ENCODE measurements at places on chromosomes 5 and 9. TPM values are rescaled to one million over a fixed set of nuclear protein-coding genes. Genes with fewer than 3 reads are reported as not detected.
A peak's percentile ranks its signal among the peaks of the same experiment; 100 is the strongest.

DNA sequence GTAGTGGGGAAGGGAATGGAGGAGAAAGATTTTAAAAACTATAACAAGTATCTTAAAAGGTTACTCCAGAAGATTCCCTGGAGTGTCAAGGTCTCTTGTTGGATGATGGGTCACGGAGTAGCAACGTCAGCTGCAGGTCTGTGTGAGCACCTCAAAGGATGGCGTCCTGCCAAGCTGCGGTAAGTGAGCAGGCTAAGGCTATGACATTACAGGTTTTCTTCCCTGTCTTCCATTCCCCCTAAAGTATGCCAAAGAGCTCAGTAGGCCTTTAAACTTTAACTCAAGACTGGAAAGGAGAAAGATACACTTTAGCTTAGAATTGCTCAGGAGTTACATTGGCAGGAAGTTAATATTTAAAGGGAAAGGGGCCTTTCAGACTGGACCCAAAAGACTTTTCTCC, 17.5 kb downstream of the SPOCK1 start:
- no peaks in the 10 kb centered on the region for H3K4me1 ChIP-seq
- H3K27ac ChIP-seq, result no peak overlapping the region
- H3K4me3 ChIP-seq, result no peak overlapping the region
- no peaks in the 10 kb centered on the region for H3K27me3 ChIP-seq
- DNase-seq, result no peak
- H3K36me3 ChIP-seq, result no peaks in the 10 kb centered on the region

The CDKN2B-AS1 gene
- not detected for total RNA-seq

The NR2F1-AS1 gene
- total RNA-seq, result 3.0 TPM

The MELK gene
- 67.8 TPM for total RNA-seq

DNA sequence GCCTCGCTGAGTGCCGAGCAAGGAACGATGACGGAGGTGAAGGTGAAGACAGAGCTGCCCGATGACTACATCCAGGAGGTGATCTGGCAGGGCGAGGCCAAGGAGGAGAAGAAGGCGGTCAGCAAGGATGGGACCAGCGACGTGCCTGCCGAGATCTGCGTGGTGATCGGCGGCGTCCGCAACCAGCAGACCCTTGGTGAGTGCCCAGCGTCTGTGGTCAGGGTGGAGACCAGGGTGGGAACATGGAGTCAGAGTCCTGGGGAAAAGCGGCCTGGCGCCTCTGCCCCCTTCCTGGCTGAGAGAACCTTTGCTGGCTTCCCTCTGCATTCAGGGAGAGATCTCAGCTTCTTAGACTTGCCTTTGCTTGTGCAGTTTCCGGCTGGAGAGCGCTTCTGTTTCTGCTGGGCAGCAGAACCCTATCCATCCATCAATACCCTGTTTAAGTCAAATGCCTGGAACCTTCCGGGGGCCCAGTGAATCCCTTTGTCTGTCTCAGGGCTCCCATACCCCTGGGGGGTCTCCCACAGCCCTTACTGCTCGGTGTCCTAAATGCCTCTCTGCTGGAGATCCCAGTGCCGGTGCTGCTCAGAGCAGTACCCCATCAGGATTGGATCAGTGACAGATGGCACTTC, 89.6 kb downstream of the AMBP start:
- H3K27ac ChIP-seq, result no peak overlapping the region
- H3K27me3 ChIP-seq, result no peaks in the 10 kb centered on the region
- no peak for DNase-seq

The BAAT gene
- 0.58 TPM for total RNA-seq

GRCh38 chr9:127163409-127163808, 41.0 kb upstream of the ANGPTL2 start:
- no peaks in the 10 kb centered on the region for H3K27me3 ChIP-seq
- H3K4me3 ChIP-seq, result no peak overlapping the region
- peaks cover 19% of the 10 kb centered on the region for H3K4me1 ChIP-seq
- no peaks in the 10 kb centered on the region for H3K36me3 ChIP-seq
- H3K27ac ChIP-seq, result no peak overlapping the region
- DNase-seq, result no peak

The PLAA gene
- total RNA-seq, result 78.3 TPM

DNA sequence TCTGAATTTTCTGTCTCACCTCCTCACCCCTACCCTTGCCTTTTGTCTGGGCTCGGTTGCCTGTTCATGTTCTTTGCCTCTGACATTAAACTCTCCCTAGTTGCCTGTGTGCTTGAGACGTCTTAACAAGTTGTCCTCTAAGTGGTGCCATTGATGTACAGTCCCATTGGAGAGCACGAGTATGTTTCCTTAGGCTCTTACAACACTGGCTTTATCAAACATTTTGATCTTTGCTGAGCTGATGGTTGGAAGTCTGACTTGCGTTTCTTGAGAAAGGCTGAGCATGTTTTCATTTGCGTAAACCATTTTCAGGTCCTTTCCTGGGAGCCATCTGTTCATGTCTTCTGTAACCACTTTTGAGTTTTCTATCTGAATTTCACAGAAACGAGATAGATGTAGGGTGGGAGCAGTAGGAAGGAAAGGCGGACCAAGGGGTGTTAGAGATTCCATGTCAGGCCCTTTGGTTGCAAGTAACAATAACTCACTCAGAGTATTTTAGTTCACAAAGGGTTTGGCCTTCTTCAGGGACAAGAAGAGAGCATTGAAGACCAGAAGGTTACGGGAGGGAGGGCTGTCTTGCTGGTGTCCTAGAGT, 35.4 kb downstream of the OTULIN start:
- no peak for DNase-seq
- no peak overlapping the region for H3K4me3 ChIP-seq
- H3K36me3 ChIP-seq, result peaks cover 12% of the 10 kb centered on the region
- no peaks in the 10 kb centered on the region for H3K27me3 ChIP-seq
- peaks cover 15% of the 10 kb centered on the region for H3K4me1 ChIP-seq

GRCh38 chr9:109967651-109968642, 187.9 kb downstream of the PALM2AKAP2 start:
- no peaks in the 10 kb centered on the region for H3K4me1 ChIP-seq
- no peak overlapping the region for H3K4me3 ChIP-seq
- H3K27ac ChIP-seq, result no peak overlapping the region
- no peaks in the 10 kb centered on the region for H3K27me3 ChIP-seq
- no peaks in the 10 kb centered on the region for H3K36me3 ChIP-seq
- DNase-seq, result no peak

The OR2V1 gene
- not detected for total RNA-seq

GRCh38 chr5:95718203-95718602, 12.9 kb upstream of the RHOBTB3 start:
- no peaks in the 10 kb centered on the region for H3K4me1 ChIP-seq
- DNase-seq, result no peak
- no peaks in the 10 kb centered on the region for H3K27me3 ChIP-seq
- H3K4me3 ChIP-seq, result no peak overlapping the region
- H3K36me3 ChIP-seq, result no peaks in the 10 kb centered on the region

GRCh38 chr9:136673975-136674785, 11.5 kb downstream of the EGFL7 start:
- H3K27ac ChIP-seq, result no peak overlapping the region
- DNase-seq, result no peak
- no peaks in the 10 kb centered on the region for H3K4me1 ChIP-seq
- no peaks in the 10 kb centered on the region for H3K36me3 ChIP-seq
- no peak overlapping the region for H3K4me3 ChIP-seq

The LAMC3 gene
- 19.2 TPM for total RNA-seq

GRCh38 chr5:125409861-125410536, 663.6 kb upstream of the ZNF608 start:
- H3K27me3 ChIP-seq, result no peaks in the 10 kb centered on the region
- no peak overlapping the region for H3K4me3 ChIP-seq
- H3K4me1 ChIP-seq, result peaks cover 56% of the 10 kb centered on the region

DNA sequence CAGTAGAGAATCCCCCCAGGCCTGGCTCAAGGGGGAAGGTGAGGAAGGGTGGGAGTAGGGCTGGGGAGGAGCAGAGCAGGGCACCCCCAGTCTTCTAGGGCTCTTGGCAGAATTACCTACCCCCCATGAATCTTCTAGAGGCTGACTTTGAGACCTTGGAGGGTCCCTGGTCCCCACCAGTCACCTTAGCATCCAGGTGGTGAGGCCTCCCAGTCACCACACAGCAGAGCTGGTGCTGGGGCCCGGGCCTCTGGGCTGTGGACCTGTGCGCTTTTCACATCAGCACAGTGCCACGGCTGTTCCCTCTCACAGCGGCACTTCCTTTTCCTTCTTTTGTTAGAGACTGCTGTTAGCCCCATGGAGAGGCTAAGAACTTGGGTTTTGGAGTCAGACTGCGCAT, 148.6 kb upstream of the PITX1 start:
- DNase-seq, result no peak
- H3K4me1 ChIP-seq, result no peaks in the 10 kb centered on the region
- no peak overlapping the region for H3K27ac ChIP-seq
- H3K27me3 ChIP-seq, result no peaks in the 10 kb centered on the region
- H3K4me3 ChIP-seq, result no peak overlapping the region

DNA sequence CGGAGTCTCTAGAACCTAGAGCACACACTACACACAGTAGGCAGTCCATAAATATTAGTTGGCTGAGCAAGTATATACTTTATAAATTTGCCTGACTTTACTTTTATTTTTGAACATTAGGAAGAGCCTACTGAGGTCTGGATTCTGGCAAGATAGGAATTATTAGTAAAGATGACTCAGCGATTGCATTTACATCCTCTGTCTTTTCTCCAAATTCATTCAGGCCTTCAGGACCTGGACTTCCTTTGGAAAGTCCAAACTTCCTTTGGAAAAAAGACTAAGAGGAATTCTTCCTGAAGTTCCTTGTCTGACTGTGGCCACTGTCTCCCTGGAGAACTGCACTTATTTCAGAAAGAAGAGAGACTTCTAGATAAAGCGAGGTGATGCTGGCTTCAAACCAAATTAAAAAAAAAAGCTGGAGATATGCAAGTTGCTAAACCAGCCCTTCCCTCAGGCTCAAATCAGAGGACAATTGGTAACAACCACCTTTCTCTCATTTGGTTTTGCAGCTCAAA, 251.3 kb downstream of the GAS1 start:
- H3K36me3 ChIP-seq, result no peaks in the 10 kb centered on the region
- no peaks in the 10 kb centered on the region for H3K27me3 ChIP-seq
- H3K4me3 ChIP-seq, result no peak overlapping the region
- DNase-seq, result no peak
- no peak overlapping the region for H3K27ac ChIP-seq

The PAM gene
- total RNA-seq, result 65.8 TPM

The GCNT1 gene
- 11.4 TPM for total RNA-seq

The AQP3 gene
- total RNA-seq, result 3.8 TPM

GRCh38 chr5:146652547-146652946, 136.6 kb upstream of the GPR151 start:
- no peaks in the 10 kb centered on the region for H3K27me3 ChIP-seq
- no peak for DNase-seq
- H3K4me1 ChIP-seq, result no peaks in the 10 kb centered on the region
- no peak overlapping the region for H3K4me3 ChIP-seq
- H3K36me3 ChIP-seq, result no peaks in the 10 kb centered on the region

- H3K27me3 ChIP-seq, result no peaks in the 10 kb centered on the region
- no peak for DNase-seq
- no peak overlapping the region for H3K4me3 ChIP-seq
- H3K4me1 ChIP-seq, result no peaks in the 10 kb centered on the region
These were observed 108.6 kb upstream of the EGFLAM start for GRCh38 chr5:38149815-38150195.

DNA sequence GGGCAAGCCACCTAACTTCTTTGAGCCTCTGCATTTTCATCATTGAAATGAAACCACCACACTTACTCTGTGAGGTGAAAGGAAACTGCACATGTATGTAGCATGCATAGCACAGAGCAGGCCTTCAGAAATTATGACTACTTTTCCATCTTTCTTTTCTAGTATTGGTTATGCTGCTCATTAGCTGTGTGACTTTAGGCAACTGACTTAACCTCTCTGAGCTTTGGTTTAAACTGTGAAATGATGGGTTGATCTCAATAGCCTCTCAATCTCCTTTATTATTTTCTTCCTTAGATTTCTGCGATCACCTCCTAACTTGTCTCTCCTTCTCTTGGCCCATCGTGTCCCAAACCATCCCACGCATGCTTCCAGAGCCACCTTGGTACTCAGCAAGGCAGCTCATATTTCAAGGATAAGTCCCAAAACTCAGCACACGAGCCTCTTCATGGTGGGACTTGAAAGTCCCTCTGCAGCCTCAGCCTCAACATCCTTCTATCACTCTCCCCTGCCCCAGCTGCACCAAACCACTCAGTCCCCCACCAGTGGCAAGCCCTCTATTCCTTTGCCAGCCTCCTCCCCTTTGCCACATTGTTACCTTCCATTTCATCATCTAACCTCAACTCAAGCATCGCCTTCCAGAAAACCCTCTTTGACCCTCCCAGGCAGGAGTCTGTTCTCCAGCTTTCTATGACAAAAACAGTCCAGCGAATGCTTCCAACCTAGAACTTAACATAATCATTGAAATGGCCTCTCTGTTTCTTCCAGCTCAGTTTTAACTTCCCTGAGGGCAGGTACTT, 60.3 kb upstream of the DNAH5 start:
- no peak overlapping the region for H3K4me3 ChIP-seq
- H3K27me3 ChIP-seq, result no peaks in the 10 kb centered on the region
- peaks cover 14% of the 10 kb centered on the region for H3K4me1 ChIP-seq
- H3K36me3 ChIP-seq, result no peaks in the 10 kb centered on the region
- 0 out of 2 replicates have a peak overlapping the region, but pooled peaks have one; percentile 14 for H3K27ac ChIP-seq

The OMD gene
- not detected for total RNA-seq

The APBA1 gene
- 0.58 TPM for total RNA-seq

The ADRA1B gene
- not detected for total RNA-seq

The AFAP1L1 gene
- 4.7 TPM for total RNA-seq

DNA sequence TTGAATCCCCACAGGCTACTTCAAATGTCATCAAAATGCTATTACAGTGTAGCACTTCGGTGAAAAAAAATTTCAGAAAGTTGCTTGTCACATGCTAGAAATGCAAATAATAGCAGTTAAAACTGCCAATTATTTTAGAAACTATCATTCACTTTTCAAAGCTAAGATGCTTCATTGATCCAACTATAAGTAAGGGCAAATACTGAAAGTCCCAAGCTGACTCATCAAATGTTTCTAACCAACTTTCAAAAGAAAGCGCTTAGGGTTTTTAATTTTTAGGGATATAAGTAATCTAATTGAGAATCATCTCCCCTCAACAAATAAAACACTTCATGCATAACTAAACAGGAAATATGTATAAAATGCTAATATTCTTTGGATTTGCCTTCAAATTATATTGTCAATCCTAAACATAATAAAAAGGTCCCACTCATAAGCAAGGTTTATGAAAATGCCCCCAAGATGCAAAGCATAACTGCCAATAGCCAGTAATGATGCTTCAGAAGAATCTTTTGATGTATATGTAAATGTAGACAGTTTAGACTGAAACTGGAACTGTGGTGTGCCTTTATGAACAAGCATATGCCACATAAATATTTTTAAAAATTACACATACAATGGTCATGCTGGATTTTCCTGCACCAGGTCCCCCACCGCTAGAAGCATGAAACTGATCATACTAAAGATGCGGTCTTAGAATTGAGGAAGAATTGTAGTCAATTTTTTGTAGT, 12.2 kb downstream of the ACTL7A start:
- peaks cover 33% of the 10 kb centered on the region for H3K36me3 ChIP-seq
- no peak overlapping the region for H3K27ac ChIP-seq
- no peaks in the 10 kb centered on the region for H3K4me1 ChIP-seq
- H3K27me3 ChIP-seq, result no peaks in the 10 kb centered on the region
- DNase-seq, result no peak

The PCDHGB3 gene
- total RNA-seq, result 4.8 TPM

DNA sequence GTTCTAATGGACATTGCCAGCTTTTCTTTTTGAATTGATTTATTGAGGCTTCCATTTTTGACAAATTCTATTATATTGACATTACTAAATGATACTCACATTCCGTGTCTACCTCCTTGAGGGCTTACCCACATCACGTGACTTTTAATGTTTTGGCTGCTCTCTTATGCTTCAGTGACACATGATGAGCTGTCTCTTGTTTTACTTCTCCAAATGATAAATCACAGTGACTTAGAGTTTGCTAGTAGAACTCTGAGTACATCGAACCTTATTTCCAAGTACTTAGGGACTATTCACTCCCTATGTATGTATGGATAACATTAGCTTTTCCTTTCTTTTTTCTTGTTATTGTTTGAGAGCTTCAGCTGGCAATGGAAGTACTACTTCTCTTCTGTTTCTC, 169.8 kb upstream of the KCNN2 start:
- no peak overlapping the region for H3K27ac ChIP-seq
- no peak for DNase-seq
- no peaks in the 10 kb centered on the region for H3K36me3 ChIP-seq

The STPG3 gene
- total RNA-seq, result not detected

Measured in GM23338 (cell line).